Naive thymus-derived CD8-positive, alpha-beta T cell (primary cell): ENCODE measurements at places on chromosomes 1 and 21.

DNA sequence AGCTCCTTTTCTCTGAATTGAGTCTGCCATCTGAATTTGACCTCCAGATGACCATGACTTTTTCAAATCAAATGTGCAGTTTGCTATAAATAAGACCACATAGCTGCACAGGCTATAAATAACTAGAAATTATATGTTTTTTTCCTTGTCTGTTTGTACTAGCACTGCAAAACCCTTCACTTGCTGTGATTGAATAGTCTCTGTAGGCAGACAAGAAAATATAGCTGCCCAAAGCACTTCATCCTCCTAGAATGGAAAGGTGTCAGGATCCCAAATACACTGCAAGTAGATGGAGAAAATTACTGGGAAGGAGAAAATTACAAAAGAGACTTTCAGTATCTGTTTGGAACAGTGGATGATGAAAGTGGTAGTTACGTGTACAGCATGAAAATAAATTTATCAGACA, 175.8 kb downstream of the APP start:
- H3K27me3 ChIP-seq: no peaks in the 10 kb centered on the region
- peaks cover 3% of the 10 kb centered on the region for H3K4me1 ChIP-seq
- H3K4me3 ChIP-seq: no peak overlapping the region
- no peaks in the 10 kb centered on the region for H3K36me3 ChIP-seq
- DNase-seq: no peak

DNA sequence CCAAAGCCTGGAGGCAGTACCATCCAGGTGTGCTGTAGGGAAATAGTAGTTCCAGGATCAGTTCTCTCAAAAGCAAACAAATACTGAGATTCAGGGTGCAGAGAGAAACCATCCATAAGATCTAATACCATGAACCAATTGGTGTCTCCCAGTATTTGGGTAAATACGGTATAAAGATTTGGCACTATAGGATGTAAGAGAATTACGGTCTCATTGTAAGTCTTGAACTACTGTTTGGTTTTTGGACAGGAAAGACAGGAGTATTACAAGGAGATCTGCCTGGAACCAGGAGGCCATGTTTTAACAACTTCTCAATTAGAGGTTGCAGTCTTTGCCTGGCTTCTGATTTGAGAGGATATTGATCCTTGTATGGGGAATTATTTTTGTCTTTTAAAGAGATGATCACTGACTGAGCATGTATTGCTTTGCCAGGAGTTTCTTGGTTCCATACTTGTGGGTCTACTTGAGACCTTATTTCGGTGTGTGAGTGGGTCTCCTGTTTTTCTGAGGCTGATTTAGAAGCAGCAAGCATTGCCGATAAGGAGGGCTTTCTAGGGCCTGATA, 10.2 kb downstream of the AADACL4 start:
- H3K4me3 ChIP-seq: no peak overlapping the region
- no peaks in the 10 kb centered on the region for H3K36me3 ChIP-seq
- no peak overlapping the region for H3K27ac ChIP-seq
- DNase-seq: no peak
- H3K4me1 ChIP-seq: peaks cover 4% of the 10 kb centered on the region
- H3K27me3 ChIP-seq: peaks cover 12% of the 10 kb centered on the region

DNA sequence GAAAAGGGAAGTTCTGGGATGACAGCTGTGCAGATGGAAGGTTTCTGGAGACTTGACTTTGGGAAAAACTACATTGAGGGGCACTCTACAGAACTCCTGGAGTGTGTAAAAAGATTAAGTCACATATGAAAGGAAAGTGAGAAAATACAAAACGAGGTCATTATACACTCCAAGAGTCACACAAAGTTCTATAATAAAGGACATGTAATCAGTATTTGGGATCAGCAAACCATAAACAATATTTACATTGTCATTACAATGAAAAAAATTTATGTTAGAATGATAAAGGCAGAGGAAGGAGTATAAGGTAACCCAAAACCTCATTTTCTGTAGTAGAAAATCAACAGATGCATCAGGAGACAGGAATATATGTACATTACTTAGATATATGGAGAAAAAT, 22.8 kb downstream of the NUP133 start:
- H3K36me3 ChIP-seq: peaks cover 34% of the 10 kb centered on the region
- H3K27ac ChIP-seq: no peak overlapping the region
- no peak overlapping the region for H3K4me3 ChIP-seq
- no peak for DNase-seq
- H3K27me3 ChIP-seq: no peaks in the 10 kb centered on the region

DNA sequence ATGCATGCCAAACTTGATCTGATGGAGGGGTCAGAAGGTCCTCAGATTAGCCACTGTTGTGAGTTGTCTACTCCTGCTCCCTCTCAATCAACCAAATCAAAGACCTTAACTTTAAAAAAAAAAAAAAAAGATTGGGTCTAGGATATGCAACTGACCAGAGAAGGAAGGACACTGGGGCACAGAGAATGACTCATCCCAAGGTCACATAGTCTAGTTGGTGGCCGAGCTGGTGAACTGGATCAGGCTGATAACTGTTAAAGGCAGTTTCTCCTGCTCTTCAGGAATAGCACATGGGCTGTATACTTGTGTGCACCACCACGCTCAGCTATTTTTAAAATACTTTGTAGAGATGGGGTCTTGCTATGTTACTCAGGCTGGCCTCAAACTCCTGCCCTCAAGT, 14.8 kb upstream of the S100A7 start:
- no peak overlapping the region for H3K27ac ChIP-seq
- DNase-seq: no peak
- H3K4me1 ChIP-seq: no peaks in the 10 kb centered on the region
- H3K4me3 ChIP-seq: no peak overlapping the region
- H3K27me3 ChIP-seq: peaks cover 13% of the 10 kb centered on the region

DNA sequence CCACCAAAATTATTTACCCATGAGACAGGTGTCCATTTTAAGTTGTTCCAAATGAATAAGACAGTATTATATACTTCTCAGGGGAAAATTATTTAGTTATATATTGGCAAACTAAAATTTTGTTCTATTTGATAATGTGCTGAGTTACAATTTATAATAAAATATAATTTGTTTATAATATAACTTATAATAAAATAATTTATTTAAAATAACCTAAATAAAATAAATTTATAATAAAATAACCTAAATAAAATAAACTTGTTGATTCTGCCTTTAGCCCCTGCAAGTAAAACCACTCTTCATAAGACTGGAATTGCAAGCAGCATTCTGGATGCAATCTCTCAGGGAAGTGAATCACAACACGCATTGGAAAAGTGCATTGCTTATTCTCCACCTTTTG, 69.6 kb downstream of the RAVER2 start:
- no peak for DNase-seq
- H3K27me3 ChIP-seq: peaks cover 3% of the 10 kb centered on the region
- H3K4me3 ChIP-seq: no peak overlapping the region
- H3K4me1 ChIP-seq: no peaks in the 10 kb centered on the region

DNA sequence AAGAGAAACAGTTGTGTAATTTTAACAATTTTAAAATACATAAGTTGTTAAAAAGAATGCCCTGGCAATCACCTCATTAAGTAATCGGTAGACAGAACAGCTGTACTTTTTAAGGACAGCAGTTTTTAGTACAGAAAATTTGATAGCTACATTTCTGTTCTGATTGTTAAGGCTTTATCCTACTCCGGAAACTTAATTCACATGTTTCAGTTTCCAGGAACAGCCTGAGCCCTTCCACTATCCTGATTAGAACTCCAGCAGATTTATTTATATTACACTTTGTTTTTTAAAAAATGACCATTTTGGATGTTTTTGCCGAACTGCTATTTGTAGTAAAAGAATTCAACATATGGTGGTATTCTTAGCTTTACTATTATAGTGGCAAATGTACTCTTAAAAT, 8.7 kb downstream of the PRRC2C start:
- DNase-seq: no peak
- no peak overlapping the region for H3K27ac ChIP-seq
- no peaks in the 10 kb centered on the region for H3K27me3 ChIP-seq
- peaks cover 37% of the 10 kb centered on the region for H3K4me1 ChIP-seq
- no peak overlapping the region for H3K4me3 ChIP-seq

DNA sequence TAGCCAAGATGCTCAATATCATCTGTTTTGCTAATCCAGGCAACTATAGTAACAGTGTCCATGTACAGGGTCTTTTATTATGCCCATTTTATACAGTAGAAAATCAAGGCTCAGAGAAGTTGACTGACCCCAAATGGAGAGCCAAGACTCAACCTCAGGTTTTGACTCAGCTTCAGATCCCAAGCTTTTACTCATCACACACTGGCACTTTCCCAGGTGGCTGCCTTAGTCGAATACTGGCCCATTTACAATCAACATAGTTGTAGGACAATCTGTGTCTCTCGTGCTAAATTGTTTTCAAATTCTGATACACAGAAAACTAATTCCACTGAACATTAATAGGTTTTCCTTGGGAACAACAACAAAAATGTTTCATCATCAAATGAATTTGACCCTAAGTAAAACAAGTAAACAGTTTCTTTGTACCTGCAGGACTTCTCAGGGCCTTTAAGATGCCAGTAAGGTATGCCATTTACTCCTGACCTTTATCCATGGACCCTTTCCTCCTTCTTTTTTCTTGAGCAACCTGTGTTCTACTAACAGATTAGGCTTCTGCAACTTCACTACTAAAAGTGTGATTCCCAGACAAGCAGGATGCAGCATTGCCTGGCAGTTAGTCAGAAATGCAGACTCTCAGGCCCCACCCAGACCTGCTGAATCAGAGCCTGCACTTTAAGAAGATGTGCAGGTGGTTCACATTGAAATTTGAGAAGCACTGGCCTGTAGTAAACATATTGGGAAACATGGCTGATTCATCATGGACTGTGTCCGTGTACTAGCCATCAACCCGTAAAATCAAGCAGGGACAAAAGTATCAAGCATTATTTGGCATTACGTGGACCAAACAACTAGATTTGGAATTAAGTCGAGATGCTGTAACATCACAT, 128.8 kb downstream of the RRAGC start:
- H3K36me3 ChIP-seq: no peaks in the 10 kb centered on the region
- H3K4me3 ChIP-seq: no peak overlapping the region
- no peak overlapping the region for H3K27ac ChIP-seq
- DNase-seq: no peak
- peaks cover 64% of the 10 kb centered on the region for H3K27me3 ChIP-seq
- H3K4me1 ChIP-seq: peaks cover 2% of the 10 kb centered on the region

- no peaks in the 10 kb centered on the region for H3K27me3 ChIP-seq
- DNase-seq: no peak
- H3K4me1 ChIP-seq: peaks cover 26% of the 10 kb centered on the region
- H3K27ac ChIP-seq: peak overlapping the region; percentile 88
Observed at GRCh38 chr1:26733982-26734381, 38.2 kb downstream of the ARID1A start.

DNA sequence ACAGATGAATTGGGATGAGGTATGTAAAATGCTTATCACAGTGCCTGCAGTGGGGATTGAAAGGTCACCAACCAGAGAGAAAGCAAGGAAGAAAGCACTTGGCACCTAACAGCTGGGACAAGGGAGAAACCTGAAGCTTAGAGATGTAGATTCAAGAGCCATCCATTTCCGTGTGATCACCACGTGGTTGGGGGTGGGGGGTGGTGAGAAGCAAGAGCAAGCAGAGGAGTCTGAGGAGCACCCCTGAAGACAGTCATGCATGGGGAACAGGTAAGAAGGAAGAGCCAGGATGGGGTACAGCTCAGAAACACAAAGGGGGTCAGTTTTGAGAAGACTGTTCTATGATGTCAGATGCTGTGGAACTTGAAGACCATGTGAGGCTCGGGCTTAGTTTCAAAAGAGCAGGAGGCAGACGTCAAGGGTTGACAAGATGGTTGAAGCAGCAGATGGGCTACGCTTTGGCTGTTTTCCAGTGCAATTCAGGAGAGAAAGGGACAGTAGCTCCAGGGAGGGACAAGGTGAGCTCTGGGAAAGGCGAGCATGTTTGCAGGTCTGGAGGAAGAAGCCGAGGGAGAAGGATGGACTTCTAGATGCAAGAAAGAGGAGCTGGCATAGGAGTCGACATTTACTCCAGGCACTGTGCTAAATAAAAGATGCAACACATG, 17.4 kb downstream of the KANK4 start:
- H3K4me1 ChIP-seq: no peaks in the 10 kb centered on the region
- H3K4me3 ChIP-seq: no peak overlapping the region
- H3K36me3 ChIP-seq: no peaks in the 10 kb centered on the region
- H3K27me3 ChIP-seq: peaks cover 2% of the 10 kb centered on the region
- H3K27ac ChIP-seq: no peak overlapping the region

- no peaks in the 10 kb centered on the region for H3K27me3 ChIP-seq
- peaks cover 58% of the 10 kb centered on the region for H3K36me3 ChIP-seq
- no peaks in the 10 kb centered on the region for H3K4me1 ChIP-seq
- DNase-seq: no peak
- no peak overlapping the region for H3K4me3 ChIP-seq
- no peak overlapping the region for H3K27ac ChIP-seq
Observed at GRCh38 chr1:202572867-202573266, 137.4 kb downstream of the SYT2 start.

GRCh38 chr1:59315529-59316463, 18.9 kb downstream of the FGGY start:
- H3K4me1 ChIP-seq: peaks cover 15% of the 10 kb centered on the region
- no peak for DNase-seq
- H3K27me3 ChIP-seq: no peaks in the 10 kb centered on the region
- no peak overlapping the region for H3K4me3 ChIP-seq
- H3K27ac ChIP-seq: no peak overlapping the region
- H3K36me3 ChIP-seq: peaks cover 4% of the 10 kb centered on the region

- H3K4me3 ChIP-seq: no peak overlapping the region
- H3K27ac ChIP-seq: no peak overlapping the region
- peaks cover 24% of the 10 kb centered on the region for H3K4me1 ChIP-seq
- H3K36me3 ChIP-seq: no peaks in the 10 kb centered on the region
Observed at GRCh38 chr1:244352156-244352830, 99.4 kb downstream of the ADSS2 start.

DNA sequence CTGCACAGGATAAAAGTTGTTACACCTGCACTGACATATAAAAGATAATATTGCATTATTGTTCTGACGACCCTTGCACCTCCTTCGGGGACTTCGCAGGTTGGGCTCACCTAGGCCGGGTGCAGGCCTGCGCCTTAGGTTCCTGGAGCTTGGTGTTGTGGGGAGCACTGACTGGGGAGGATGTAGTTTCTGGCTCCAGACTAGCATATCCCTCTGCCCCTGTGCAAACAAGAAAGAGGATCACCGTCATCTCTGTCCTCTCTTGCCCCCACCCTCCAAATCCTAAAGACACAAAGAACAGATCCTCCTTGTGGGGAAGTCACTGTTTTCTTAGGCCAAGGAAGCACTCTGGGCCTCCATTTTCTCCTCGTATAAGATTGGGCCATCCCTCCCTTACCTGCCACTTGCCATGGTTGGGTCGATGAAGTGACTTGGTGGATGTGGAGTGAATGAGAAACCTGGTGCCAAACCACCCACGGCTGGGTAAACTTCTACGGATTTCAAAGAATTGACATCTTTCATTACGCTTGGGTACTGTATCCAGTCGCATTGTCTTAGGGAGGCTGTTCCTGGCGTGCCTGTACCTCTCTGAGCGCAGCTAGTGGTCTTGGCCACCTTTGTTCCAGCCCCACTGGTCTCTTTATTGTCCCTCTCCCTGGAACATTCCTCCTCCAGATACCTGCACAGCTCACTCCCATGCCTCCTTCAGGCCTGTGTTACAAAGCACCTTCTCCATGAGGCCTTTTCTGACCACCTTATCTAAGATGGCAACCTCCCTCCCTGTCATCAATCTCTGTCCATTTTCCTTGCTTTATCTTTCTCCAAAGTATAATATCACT, 34.4 kb upstream of the PKP1 start:
- H3K4me1 ChIP-seq: no peaks in the 10 kb centered on the region
- no peaks in the 10 kb centered on the region for H3K36me3 ChIP-seq
- no peak for DNase-seq
- H3K27me3 ChIP-seq: peaks cover 26% of the 10 kb centered on the region

- H3K36me3 ChIP-seq: no peaks in the 10 kb centered on the region
- H3K4me1 ChIP-seq: peaks cover 2% of the 10 kb centered on the region
- no peak overlapping the region for H3K27ac ChIP-seq
- peaks cover 7% of the 10 kb centered on the region for H3K27me3 ChIP-seq
- no peak overlapping the region for H3K4me3 ChIP-seq
- DNase-seq: no peak
Observed at GRCh38 chr1:227192163-227192562, 126.1 kb downstream of the CDC42BPA start.
